Esophagus squamous epithelium (tissue), 5 donors: ENCODE measurements at places on chromosomes 12 and 14. TPM values are rescaled to one million over a fixed set of nuclear protein-coding genes. Genes with fewer than 3 reads are reported as not detected.

- no peaks in the 10 kb centered on the region for H3K27me3 ChIP-seq
- H3K4me3 ChIP-seq = no peak overlapping the region
- peaks cover 32% of the 10 kb centered on the region for H3K4me1 ChIP-seq
- DNase-seq = no peak
Measured at GRCh38 chr12:26277506-26278246, 82.3 kb downstream of the SSPN start.

GRCh38 chr12:104056419-104056972 lies 6.5 kb upstream of the GLT8D2 start:
- H3K36me3 ChIP-seq = no peaks in the 10 kb centered on the region
- no peak overlapping the region for H3K27ac ChIP-seq
- no peaks in the 10 kb centered on the region for H3K27me3 ChIP-seq
- peaks cover 11% of the 10 kb centered on the region for H3K4me1 ChIP-seq
- no peak for DNase-seq

The GPR84 gene
- total RNA-seq = 0.38 TPM

The SUSD6 gene
- 28.7 TPM for total RNA-seq

DNA sequence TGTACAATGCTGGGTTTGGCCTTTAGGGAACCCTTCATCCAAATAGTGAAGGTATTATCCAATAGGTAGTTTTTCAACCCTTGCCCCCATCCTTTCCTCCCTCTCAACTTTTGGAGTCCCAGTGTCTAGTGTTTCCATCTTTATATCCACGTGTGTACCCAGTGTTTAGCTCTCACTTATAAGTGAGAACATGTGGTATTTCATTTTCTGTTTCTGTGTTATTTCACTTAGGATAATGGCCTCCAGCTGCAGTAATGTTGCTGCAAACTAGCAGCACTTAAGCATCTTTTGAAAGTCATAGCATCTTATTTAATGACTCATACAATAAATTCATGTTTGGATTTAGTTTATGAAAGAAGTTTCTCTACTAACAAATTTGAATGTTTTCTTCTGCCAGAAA lies 442.5 kb downstream of the NELL2 start:
- no peak for DNase-seq
- H3K27me3 ChIP-seq = no peaks in the 10 kb centered on the region
- H3K36me3 ChIP-seq = no peaks in the 10 kb centered on the region

- no peak overlapping the region for H3K27ac ChIP-seq
- DNase-seq = no peak
- no peak overlapping the region for H3K4me3 ChIP-seq
- no peaks in the 10 kb centered on the region for H3K27me3 ChIP-seq
Measured at GRCh38 chr12:13896063-13896626, 85.3 kb downstream of the GRIN2B start.

DNA sequence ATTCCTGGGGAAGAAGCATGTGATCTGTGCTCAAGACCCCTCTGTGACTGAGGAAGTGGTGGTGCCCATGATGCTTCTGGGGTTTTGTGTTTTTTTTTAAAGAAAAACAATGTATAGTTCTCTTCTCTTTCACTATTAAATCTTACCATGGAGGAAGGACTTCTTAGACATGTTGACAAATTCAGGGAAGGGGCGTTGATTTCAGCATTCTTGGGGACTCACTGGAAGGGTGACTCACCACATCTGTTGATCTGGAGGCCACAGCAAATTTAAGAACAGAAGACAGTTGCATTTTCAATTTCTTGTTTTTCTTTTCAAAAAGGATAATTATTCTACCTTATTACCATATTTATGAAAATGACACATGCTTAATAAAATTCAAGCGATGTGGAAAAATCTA lies 152.9 kb upstream of the RTL1 start:
- no peaks in the 10 kb centered on the region for H3K4me1 ChIP-seq
- H3K4me3 ChIP-seq = no peak overlapping the region
- DNase-seq = no peak

- H3K27ac ChIP-seq = no peak overlapping the region
- H3K4me3 ChIP-seq = no peak overlapping the region
- DNase-seq = no peak
- H3K4me1 ChIP-seq = no peaks in the 10 kb centered on the region
- H3K27me3 ChIP-seq = no peaks in the 10 kb centered on the region
- H3K36me3 ChIP-seq = no peaks in the 10 kb centered on the region
Measured at GRCh38 chr14:63761351-63762117, 33.7 kb upstream of the SGPP1 start.

DNA sequence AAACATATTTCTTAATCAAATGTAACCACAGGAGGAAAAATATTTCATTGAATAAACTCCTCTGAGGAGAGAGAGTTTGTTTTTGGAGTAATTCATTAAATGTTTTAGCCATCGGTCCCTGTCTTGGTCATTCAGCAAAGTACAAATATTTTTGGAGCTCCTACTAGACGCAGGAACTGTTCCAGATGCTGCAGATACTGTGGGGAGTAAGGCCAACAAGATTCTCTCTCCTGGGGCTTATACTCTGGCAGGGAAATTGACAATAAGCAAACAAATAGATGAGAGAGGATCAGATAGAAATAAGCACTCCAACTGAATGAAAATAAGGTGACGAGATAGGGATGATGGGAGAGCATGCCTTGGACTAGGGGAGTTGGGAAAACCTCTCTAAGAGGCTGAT lies 264.1 kb downstream of the TTC8 start:
- no peak for DNase-seq
- H3K36me3 ChIP-seq = no peaks in the 10 kb centered on the region
- H3K4me1 ChIP-seq = no peaks in the 10 kb centered on the region
- H3K27me3 ChIP-seq = no peaks in the 10 kb centered on the region
- no peak overlapping the region for H3K27ac ChIP-seq

DNA sequence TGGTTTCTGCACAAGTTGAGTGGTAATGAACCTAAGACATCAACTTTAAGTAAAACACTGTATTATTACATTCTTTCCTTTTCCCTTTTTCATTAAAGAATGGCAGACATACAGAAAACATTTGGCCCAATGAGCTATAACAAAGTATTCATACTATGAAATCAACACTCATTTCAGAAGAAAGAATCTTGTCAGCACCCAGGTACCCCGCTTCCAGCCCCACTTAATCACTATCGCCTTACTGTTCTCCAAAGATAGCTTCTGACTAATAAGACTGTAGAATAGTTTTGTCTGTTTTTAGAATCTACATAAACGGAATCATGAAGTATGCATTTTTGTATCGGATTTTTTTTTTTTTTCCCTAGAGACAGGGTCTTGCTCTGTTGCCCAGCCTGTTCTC lies 9.5 kb downstream of the CNTN1 start:
- no peak for DNase-seq
- peaks cover 6% of the 10 kb centered on the region for H3K4me1 ChIP-seq
- H3K27me3 ChIP-seq = no peaks in the 10 kb centered on the region
- no peak overlapping the region for H3K27ac ChIP-seq
- H3K4me3 ChIP-seq = no peak overlapping the region

The GUCY2C gene
- not detected for total RNA-seq

GRCh38 chr14:90632451-90632850 lies 183.8 kb downstream of the TTC7B start:
- H3K27me3 ChIP-seq = no peaks in the 10 kb centered on the region
- DNase-seq = no peak
- H3K27ac ChIP-seq = no peak overlapping the region
- H3K4me3 ChIP-seq = no peak overlapping the region
